ENCODE measurements at places on chromosomes 5 and 9. TPM values are rescaled to one million over a fixed set of nuclear protein-coding genes. Genes with fewer than 3 reads are reported as not detected.

GRCh38 chr5:176383248-176383905 lies 5.0 kb downstream of the NOP16 start:
- no peak for DNase-seq

DNA sequence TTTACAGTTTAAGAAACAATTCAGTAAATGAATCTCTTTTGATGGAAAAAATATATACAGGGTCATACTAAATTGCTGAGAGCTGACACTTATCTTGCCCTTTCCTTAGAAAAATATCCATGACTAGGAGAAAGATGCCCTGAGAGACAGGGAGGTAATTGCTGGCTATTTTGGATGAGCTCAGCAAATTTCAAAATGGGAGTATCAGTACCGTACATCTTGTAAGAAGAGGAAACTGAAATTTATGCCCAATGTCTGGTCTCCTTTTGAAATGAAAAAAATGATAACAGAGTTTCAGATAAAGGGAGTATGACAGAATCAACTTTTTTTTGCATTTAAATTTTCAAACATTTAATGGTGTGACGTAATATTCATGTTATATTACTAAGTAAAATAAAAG lies 415.8 kb upstream of the CDH10 start:
- no peak for DNase-seq

DNA sequence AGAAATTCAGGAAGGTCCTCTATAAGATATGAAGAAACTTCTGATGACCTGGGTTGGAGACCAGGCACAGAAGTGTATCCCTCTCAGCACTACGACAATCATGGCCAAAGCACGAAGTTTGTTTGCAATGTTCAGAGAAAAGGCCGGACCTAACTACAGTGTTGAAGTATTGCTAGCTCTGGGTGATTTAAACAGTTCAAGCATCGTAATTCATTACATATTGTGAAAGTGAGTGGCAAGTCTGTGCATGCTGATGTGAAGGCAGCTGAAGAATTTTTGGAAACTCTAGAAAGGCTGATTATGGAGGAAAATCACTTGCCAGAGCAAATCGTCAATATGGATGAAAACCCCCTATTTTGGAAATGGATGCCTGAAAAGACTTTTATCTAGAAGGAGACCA lies 67.2 kb upstream of the PANK3 start:
- no peak for DNase-seq

GRCh38 chr9:1659363-1659690 lies 355.8 kb upstream of the SMARCA2 start:
- DNase-seq = no peak

Gene CRHBP
- total RNA-seq = not detected

- no peak for DNase-seq
Observed at GRCh38 chr9:1440256-1440655, 390.1 kb downstream of the DMRT2 start.

Gene EPB41L4A
- total RNA-seq = 0.16 TPM

DNA sequence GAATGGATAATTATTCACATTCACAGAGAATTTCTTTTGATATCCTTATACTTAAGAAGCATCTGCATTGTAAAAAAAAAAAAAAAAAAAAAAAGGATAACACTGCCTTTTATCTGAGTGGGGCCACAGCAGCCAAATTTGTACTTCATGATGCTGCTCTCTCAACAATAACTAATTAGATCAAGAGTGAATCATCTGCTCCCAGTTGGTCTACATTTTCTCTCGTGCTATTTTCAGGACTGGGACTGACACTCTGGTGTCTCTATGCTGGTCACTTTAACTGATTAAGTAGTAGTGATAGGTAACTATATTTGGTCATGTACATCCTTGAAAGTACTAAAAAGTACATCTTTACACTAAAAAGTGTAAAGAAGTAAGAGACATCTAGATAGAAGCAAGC lies 90.1 kb downstream of the RFX3 start:
- no peak for DNase-seq

DNA sequence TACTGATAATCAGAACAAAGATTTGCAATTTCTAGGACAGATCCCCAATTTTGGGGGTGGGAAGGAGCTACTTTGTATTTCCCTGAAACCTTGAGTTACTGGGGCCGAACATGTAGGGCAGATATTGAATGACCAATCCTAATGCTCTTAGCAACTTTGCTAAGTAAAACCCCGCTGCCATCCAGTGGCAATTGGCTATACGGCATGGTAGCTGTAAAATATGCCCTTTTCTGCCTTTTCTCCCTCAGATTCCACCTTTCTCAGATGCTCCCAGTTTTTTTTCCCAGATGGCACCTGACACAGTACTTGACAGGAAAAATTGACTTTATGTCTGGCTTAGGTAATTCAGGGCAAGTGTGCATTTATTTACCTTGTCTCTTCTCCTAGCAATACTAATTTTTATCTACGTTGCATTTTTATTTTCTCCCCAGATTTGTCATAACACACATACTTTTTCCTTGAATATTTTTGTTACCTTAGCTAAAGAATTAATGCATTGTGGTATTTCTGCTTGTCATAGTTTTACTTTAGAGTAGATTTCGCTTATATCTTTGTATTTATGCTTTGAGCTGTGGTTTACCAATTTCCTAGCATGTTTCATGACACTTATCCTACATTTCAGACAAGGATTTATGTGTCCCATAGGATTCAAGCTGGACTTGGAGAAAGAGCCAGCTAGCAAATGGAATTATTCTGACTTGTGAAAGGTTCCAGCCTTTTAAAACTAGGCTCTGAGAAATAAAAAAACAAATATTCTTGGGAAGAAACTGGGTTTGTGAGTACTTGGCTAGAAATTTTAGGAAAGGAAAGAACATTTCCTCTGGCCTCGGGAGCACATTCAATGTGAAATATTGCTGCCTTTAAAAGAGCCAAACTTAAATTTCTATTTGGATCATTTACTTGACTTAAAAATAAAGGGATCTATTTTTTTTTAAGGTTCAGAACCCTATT lies 37.4 kb downstream of the PIK3R1 start:
- peak; percentile 48 for DNase-seq

Gene HMGXB3
- total RNA-seq = 49.2 TPM

Gene EQTN
- not detected for total RNA-seq

DNA sequence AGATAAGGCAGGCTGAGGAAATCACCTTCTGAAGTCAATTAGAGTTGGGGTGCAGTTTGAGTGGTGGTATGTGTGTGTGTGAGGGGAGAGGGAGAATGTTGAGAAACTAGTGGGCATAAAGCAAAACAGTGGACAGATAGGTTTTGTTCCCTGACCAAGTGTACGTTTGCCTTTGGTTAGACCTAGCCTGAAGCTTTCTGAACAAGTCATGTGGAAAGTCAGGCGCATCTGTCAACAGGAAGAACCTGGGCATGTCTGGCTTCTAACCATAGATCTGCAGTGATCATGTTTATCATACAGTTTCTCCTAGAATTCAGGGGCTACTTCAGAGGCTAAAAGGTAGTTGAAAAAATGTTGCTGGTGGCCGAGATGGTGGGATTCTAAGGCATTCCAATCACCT lies 143.2 kb upstream of the PCA3 start:
- DNase-seq = no peak

Gene NEUROG1
- not detected for total RNA-seq

Gene CFAP157
- not detected for total RNA-seq

DNA sequence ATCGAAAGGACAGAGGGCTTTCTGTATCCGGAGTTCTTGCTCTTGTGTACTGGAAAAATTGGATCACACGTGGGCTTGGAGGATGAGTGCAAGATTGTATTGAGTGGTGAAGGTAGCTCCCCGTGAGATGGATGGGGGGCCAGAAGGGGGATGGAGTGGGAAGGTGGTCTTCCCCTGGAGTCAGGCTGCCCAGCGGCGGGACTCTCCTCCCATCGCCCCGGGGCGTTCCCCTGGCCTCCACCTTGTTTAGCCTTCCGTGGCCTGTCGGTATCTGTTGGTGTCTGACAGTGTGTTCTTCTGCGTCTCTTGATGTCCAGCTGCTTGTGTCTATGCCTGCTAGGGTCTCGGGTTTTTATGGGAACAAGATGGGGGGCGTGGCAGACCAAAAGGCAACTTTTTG lies 54.6 kb upstream of the GABRA6 start:
- no peak for DNase-seq

DNA sequence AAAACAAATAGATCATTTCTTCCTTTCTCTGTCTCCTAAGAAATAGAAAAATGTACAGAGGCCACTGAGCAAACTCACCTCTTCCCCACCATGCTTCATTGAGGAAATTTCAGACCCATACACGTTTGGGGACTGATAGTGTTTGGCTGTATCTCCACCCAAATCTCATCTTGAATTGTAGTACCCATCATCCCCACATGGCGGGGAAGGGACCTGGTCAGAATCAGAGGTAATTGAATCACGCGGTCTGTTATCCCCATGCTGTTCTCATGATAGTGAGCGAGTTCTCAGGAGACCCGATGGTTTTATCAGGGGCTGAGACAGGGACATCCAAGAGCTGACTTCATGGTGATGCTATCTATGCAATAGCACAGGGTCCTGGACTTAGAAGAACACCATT lies 1655.8 kb downstream of the MAT2B start:
- no peak for DNase-seq

- no peak for DNase-seq
Observed at GRCh38 chr9:134960701-134961181, 43.0 kb upstream of the FCN1 start.
